Astrocyte of the spinal cord (primary cell): ENCODE measurements at places on chromosomes 13 and 19.

DNA sequence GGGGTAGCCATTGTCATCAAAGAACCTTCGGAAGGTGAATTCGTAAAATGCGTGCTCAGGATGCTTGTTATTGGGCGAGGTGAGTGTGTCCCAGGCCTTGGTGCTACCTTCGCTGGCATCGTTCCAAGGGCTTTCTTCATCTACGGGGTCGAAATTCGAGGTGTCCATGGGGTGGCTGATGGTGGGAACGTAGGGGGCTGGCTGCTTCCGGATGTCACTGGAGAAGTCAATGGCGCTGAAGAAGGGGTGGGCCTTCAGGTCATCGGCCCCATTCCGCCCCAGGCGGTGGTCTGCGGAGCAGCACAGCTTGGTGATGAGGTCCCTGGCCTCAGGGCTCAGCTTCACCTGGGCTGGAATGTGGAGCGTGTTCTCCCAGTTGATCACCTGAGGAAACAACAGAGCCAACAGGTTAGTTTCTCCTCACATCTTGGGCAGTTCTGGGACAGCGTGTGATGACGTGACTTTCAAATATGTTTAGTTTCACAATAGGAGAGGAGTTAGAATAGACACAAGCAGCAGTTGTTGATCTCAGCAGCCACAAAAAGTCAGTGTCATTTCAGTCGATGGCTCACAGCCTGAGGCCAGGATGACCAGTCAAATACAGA lies 72.5 kb upstream of the XPO4 start:
- no peak for DNase-seq

DNA sequence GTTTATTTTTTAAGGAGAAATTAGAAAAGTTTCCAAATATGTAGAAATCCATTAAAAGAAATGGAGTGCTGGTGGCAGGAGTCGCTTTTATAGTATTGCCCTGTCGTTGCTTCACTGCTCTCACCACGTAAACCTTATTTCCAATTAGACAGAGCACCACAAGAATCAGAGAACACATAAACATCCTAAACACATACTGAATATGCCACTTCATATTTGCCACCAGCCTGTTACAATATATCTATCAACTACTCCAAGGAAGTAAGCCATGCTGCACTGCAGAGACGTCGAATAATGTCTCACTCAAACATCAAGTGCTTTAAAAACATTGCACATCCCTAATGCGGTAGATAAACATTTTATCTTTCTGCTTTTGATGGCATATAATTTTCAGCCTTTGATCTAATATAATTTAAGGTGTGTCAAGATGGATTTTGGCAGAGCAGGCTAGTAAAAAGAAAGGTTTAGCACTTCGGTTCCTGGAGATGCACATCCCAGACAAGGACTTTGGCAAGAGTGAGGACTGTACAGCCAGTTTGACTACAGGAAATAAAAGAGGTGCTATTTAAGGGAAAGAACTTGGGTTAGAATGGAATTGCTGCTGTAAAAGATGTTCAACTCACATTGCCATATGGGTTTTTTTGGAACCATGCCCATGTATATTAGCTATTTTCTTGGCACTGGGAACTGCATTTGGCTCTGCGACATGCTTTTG lies 932.3 kb downstream of the EFNB2 start:
- DNase-seq: no peak

DNA sequence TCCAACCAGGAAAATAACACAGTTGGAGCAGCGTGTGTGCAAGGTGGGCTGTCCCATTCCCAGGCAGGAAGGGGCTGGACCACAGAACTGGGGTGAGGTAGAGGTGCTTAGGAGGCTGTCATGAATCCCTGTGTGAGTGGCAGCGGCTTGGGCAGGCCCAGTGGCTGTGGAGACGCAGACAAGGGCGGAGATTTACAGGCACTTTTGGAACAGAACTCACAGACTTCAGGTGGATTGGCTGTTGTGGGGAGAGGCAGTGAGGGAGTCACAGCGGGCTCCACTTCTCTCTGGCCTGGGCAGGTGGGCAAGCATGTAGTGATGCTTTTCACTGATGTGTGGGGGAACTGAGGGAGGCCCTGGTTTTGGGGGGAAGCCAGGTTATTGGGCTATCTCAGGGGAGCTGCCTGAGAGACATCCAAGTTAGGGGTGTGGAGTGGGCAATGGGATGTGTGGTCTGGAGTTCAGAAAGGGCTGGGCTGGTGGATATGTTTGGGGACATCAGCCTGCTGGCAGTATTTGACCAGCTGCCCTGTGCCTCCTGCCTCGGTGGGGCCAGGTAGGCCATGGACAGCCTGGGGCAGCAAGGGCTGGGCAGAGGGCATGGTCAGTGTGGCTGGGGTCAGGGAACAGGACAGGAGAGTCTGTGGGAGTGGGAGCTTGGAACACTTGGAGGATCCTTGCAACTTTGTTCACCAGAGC lies 27.0 kb upstream of the ZNF492 start:
- DNase-seq: no peak

GRCh38 chr13:74569251-74569650 lies 435.0 kb upstream of the KLF12 start:
- DNase-seq: no peak

GRCh38 chr13:49455007-49455398 lies 10.9 kb downstream of the SETDB2 start:
- no peak for DNase-seq

DNA sequence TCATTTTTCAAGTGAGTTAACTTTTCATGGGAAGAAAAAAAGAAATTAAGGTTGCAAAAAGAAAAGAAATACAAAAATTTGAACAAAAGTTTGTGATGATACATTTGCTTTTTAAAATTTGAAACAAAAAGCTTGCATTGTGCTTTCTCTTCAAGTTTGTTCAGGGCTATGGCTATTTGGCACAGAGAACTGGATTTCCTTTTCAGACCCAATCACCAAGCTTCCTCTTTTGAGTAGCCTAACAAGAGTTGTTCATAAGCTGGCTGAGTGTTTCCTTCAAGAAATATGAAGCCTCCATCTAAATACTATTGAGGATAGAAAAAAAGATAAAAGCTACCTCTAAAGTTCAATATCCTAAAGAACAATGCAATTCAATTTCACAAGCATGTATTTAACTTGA lies 787.8 kb downstream of the LIG4 start:
- no peak for DNase-seq

DNA sequence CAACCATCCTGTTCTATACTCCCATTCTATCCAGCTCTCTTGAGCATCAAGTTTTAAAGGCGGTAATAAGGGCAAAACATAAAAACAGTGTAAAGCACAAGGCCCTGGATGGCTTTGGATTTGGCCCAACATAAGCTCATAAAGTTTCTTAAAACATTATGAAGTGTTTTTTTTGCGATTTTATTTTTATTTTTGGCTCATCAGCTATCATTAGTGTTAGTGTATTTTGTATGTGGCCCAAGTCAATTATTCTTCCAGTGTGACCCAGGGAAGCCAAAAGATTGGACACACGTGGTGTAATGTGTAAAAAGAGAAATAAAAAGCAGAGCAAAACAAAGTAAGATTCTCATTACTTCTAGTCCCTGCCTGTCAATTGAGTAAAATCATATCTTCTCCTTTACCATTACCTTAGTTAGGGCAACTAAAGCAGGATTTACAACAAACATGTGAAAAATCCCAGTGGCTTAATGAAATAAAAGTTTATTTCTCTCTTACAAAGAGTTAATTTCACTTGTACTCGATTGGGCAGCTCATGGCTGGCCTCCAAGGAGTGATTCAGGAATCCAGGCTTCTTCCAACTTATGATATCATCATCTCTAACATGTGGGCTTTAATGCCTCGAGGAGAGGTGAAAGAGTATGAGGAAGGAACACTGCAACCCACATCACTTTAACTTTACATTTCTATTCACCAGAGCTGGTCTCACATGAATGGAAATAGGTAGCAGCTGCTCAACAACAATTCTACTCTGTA lies 725.2 kb upstream of the SLITRK1 start:
- peak; percentile 91 for DNase-seq

- DNase-seq: no peak
Measured at GRCh38 chr19:23792784-23793183, 34.1 kb upstream of the ZNF681 start.

DNA sequence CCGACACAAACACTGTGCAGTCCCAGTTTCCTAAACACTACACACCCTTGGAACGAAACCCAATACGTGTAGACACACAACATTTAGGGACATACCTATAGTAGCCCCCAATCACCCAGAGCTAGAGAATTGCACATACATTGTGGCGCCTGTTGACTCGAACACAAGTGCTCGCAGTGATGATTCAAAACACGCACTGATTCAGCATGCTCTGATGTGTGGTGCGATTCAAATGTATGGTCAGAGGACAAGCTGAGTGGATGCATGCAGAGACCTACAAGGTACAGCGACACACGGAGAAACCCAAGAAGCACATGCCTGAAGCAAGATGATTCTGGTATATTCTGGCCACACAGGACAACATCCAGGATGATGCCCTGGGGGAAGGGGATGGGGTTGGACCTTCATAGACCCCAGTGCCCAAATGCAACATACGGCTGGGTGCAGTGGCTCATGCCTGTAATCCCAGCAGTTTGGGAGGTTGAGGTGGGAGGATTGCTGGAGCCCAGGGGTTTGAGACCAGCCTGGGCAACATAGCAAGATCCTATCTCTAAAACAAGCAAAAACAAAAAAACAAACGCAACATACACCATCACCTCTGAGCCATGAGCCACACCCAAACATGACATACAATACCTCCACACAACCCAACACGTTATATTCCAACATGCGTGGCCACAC lies 997 bp upstream of the KCNN4 start:
- no peak for DNase-seq

DNA sequence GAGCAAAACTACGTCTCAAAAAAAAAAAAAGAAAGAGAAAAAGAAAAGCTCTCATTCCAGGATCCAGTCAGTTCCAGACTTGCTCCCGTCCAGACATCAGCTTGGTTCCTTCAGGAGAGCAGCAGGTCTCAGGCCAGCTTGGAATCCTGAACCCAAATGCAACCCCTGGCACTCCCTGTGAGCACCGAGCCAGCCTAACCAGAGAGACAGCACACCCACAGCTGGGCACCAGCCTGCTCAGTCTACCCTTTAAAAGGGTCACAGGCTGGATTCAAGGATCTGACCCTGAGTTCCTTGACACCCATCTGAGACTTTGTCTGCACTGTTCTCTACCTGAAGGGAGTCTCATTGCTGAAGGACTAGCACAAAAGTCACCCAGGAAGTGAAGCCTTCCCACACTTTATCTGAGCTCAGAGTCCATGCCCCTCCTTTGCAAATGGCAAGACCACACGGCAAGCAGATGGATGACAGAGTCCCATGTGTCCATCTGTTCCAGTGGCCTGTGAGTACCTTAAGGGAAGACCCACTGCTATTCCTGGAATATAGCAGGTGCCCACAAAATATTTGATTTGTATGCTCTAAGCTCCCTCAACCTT lies 1.4 kb downstream of the PEPD start:
- DNase-seq: no peak
